ENCODE measurements at places on chromosomes 12 and 14. TPM values are rescaled to one million over a fixed set of nuclear protein-coding genes. Genes with fewer than 3 reads are reported as not detected.

- DNase-seq, result no peak
Observed at GRCh38 chr12:23236811-23237210, 611.8 kb downstream of the ETNK1 start.

- no peak for DNase-seq
Observed at GRCh38 chr14:92963301-92964123, 40.6 kb downstream of the CHGA start.

- DNase-seq, result no peak
Observed at GRCh38 chr12:49041036-49041880, 19.3 kb downstream of the KMT2D start.

- DNase-seq, result no peak
Observed at GRCh38 chr12:104226672-104227071, 11.1 kb downstream of the TXNRD1 start.

- DNase-seq, result no peak
Observed at GRCh38 chr12:41972196-41972595, 172.5 kb downstream of the GXYLT1 start.

DNA sequence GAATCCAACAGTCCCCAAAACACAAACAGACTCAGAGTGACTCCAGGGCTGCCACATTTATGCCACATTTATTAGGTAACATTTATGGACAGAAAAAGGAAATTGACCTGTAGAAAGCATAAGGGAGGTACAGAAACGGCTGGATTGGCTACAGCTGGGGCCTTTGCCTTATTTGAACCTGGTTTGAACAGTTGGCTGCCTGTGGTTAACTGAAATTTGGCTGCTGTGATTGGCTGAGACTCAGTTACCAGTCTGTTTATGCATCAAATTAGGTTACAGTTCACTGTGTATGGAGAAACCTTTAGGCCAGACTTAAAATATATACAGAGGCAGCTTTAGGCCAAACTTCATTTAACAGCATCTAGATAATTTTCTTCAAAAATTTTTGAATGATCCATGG lies 27.8 kb upstream of the PCNX1 start:
- DNase-seq, result no peak

The TBX3 gene
- not detected for total RNA-seq

The IPO8 gene
- total RNA-seq, result 41.3 TPM

DNA sequence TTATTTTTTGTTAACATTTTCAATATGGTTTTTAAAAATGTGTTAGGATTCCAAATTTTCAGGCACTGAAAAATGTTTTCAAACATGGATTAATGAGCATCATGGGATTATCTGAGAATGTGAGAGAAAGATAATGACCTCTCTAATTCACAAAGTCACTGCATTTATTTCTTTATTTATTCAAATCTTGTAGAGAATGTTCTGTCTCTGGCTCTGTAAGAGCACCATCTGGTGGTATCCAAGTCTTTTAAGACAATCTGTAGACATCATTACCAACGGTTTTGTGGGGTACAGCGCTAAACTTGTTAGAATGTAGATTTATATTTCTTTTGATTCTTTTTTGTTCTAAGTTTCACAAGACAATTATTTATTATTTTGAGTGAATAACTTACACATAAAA lies 956.0 kb upstream of the NOVA1 start:
- DNase-seq, result no peak

GRCh38 chr12:106329231-106329982 lies 26.9 kb downstream of the TCP11L2 start:
- DNase-seq, result no peak

DNA sequence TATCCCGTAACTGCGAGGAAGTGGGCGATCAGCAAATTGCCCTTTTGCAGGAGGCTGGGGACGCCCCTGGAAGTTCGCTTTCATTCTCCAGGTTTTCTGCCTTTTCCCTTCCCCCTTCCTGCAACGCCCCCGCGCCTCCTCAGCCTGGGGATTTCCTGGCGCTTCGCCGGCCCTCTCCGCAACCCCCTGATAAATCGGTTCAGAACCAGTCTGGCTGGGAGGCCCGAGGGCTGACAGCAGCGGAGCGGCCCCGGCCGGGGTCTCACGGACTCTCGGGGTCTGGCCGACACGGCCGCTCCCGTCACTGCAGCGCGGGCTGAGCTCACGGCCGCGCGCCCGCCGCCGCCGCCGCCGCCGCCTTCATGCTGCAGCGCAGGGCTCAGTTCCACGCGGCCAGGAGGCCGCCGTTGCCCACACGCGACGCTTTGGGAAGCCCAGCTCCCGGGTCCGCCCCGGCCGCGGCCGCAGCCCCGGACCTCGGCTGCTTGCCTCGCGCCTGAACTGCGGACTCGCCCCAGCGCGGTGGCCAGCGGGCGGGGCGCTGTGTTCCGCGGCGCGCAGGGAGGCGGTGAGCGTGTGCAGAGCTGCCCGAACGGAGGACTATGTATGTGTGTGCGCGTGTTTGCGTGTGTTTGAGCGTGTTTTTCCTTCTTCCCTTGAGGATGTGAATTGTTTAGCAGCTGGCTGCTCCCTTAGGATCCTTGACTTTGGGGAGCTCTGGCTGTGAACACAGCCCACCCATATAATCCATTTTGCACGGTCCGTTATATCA lies at the start of gene LRFN5:
Gene LRFN5, plus strand, starts transcription at position 345 of the 772 bp plus-strand sequence.
- no peak for DNase-seq

The TRHDE gene
- not detected for total RNA-seq

- DNase-seq, result peak; percentile 62
Observed at GRCh38 chr14:23093991-23094665, 808 bp downstream of the ACIN1 start.
